Colonic mucosa (tissue), 4 donors: ENCODE measurements at places on chromosomes 16 and 17.
A peak's percentile ranks its signal among the peaks of the same experiment; 100 is the strongest.

- no peak for DNase-seq
Observed at GRCh38 chr16:79263425-79263824, 337.1 kb downstream of the MAF start.

DNA sequence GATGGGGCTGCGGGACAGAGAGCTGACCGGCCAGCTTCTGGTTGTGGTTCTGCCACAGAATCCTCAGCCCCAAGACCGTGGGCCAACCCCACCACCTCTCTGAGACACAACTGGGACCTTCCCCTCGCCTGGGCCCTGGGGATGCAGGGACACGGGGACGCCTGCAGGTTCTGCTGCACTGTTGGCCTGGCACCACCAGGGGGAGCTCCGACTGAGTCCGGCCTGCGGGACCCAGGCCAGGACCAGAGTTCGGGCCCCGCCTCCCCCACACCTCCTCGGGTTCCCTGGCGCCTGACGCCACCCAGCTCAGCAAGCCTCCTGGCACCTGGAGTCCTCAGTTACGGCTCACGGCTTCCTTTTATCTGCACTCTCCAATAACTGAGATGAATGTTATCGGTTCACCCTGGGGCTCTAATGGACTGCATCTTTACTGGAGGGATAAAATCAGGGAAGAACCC is 27.3 kb downstream of the TBC1D16 start:
- DNase-seq, result peak; percentile 88

- DNase-seq, result peak; percentile 40
Observed at GRCh38 chr17:67779098-67779672, 46.1 kb upstream of the BPTF start.

- DNase-seq, result peak; percentile 81
Observed at GRCh38 chr16:66483689-66484452, 56.8 kb downstream of the BEAN1 start.

DNA sequence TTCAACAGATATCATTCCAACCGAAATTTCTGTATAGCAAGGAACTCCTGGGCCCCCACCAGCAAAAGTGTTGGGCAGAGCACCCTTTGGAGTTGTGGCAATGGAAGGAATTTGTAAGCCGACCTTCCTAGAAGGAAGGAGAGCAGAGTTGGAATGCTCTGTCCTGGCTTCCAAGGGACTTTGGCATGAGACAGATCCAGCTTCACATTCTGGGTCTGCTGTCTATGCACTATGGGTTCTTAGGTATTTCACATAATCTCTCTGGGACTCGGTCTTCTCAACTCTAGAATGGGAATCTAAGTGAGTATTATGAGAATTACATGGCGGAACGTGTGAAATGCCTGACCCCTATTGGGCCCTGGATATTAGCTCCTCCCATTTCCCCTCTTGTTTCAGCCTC is 63.2 kb upstream of the MARCHF10 start:
- DNase-seq, result no peak

GRCh38 chr16:4204521-4204920 is 37.4 kb downstream of the SRL start:
- DNase-seq, result no peak

GRCh38 chr17:7254511-7254910 is 2.5 kb downstream of the ELP5 start:
- DNase-seq, result no peak

DNA sequence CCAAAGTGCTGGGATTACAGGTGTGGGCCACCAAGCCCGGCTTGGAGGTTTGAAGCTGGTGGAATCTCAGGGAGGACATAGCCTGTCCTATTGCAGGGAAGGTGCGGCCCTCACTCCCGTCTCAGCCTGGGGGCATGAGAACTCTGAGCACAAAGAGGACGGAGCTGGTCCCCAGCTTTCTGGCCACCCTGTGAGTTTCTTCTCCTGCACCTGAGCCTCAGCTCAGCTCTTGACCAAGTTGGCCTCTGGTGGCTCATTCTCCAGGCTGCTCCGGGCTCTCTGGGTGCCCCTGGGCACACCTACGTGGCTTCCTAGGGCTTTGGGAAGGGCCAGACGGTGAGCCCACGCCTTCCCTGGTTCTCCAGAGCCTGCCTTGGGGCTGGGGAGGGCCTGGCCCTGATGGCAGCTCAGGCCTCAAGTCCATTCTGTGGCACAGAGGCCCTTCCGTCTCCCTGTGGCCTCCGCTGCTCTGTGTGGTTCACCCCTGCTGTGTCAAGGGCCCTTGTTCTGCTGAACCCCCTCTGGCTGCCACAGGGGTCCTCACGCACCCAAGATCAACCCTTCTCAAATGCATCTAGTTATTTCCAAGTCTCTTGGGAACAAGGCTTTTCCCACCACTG is 6.9 kb upstream of the FASN start:
- no peak for DNase-seq

GRCh38 chr17:82449883-82450356 is 632 bp downstream of the CYBC1 start:
- DNase-seq, result peak; percentile 25
